Thymus (tissue), 14 donors: ENCODE measurements at places on chromosomes 11 and 22.

- no peak for DNase-seq
Observed at GRCh38 chr11:19698493-19699292, 13.9 kb upstream of the NAV2 start.

- no peak for DNase-seq
Observed at GRCh38 chr11:8019314-8020243, 32.4 kb downstream of the EIF3F start.

DNA sequence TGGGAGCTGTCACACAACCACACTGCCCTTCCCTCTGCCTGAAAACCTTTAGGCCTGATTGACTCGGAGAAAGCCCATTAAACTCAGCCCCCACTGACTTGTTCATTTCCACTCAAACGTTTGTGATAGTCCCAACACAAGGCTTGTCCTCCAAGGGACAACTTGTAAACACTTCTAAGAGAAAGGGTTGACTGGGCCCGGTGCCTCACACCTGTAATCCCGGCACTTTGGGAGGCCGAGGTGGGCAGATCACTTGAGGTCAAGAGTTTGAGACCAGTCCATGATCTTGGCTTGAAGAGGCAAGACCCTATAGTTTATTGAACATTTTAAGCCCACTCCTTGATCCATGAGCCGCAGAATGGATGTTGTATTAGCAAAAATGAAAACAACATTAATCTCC is 63.3 kb upstream of the PRODH start:
- no peak for DNase-seq

- no peak for DNase-seq
Observed at GRCh38 chr11:125365196-125365931, 130.7 kb downstream of the FEZ1 start.

- DNase-seq = no peak
Observed at GRCh38 chr11:35084817-35085440, 54.0 kb upstream of the CD44 start.
